ENCODE measurements at places on chromosomes 16 and 17.
A peak's percentile ranks its signal among the peaks of the same experiment; 100 is the strongest.

DNA sequence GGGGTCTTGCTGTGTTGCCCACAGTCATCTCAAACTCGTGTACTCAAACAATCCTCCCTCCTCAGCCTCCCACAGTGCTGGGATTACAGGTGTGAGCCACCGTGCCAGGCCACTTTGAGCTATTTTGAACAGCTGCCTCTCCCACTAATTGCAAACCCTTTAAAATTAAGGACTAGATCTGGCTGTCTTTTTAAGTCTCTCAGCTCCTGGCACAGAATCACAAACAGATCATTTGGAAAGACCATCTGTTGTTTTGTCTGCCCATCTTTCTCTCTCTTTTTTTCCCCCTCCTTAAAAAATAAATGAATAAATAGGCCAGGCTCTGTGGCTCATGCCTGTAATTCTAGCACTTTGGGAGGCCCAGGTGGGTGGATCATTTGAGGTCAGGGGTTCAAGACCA is 10.9 kb upstream of the STAT3 start:
- no peak for DNase-seq

DNA sequence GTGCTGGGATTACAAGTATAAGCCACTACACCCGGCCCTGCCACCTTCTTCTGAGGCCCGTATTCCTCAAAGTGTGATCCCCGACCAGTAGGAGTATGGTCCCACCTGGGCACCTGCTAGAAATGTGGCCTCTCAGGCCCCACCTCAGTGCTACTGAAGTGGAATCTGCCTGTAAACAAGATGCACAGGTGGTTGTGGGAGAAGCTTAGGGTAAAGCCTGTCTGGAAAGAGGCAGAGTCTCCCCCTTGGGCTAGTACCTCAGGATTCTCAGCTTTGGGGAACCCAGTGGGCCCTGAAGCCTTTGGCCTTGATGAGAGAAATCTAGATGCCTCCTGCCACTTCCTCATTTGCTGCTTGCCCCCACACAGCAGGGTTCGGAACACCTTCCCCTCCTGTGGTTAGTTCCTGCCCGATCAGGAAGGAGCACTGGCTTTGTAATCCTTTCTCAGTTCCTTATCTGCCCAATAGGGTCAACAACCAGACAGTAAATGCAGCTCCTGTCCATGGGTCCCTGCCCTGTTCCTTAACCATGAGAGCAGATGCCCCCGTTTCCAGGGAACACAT is 25.2 kb downstream of the TK2 start:
- DNase-seq, result no peak

DNA sequence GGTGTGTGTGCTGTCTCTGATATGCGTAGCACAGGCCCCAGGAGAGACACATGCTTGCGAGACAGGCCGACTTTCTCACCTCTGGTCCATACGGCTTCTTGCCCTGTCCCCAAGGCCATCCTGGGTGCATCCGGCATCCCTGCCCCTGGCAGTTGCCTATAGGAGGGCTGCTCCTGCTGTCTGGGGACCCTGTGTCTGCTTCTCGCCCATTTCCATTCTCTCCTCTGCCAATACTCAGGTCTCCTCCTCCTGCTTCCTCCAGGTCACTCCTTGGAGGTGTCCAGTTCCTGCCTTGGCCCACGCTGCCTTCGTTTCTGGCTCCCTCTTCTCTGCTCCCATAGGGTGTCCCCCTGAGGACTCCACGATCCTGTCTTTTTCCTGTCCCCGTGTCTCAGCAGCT is 89.0 kb downstream of the DNAH17 start:
- DNase-seq, result no peak

DNA sequence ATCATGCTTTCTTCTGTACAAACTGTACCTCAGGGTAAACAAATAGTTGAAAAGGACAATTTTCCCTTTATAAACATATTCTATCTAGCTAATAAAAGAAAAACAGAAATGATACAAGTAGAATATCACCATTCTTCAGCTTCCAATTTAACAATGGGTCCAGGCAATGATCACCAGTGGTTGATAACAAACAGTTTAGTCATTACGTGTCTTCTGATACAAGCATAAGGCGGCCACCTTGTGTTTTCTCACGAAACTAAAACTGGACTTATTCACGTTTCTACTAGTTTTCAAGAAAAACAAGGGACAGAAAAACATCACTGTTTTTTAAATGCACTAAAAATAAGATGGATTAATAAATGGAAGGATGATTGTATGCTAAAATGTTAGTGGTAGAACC is 58.3 kb downstream of the STH start:
- DNase-seq, result no peak

DNA sequence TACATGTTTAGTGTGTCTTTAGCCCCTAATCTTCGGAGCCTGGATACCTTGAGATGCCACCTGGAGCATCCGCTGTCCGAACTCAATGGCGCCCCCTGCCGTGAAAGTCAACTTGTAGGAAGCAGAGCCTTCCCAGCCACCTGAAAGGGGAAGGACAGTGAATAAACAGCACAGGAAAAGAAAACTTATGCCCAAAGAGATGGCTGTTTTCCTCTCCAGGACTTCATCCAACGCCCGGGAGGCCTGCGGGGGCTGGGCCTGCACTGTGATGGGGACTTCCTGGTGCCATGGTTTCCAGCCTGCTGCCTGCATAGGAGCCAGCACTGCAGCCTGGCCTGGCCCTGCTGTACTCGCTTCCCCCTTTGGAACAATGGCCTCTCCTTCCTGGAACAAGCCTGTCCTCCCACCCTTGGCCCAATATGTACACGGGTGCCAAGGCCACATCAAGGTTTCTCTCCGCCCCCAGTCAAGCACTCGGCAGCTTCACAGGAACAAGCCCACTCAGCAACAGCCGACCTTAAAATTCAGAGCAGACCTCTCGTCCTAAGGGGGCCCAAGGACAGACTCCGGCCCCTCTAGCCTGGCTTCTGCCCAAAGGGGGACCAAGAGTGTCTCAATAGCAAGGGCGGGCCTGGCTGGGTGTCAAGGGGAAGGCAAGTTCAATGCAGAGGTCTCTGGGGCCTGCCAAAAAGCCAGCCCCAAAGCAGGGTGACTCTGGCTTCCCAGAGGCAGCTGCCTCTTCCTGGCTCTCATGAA is 4.5 kb upstream of the UNC13D start:
- DNase-seq, result peak; percentile 87

GRCh38 chr16:4402439-4403132 is 13.8 kb downstream of the CORO7 start:
- peak; percentile 57 for DNase-seq

DNA sequence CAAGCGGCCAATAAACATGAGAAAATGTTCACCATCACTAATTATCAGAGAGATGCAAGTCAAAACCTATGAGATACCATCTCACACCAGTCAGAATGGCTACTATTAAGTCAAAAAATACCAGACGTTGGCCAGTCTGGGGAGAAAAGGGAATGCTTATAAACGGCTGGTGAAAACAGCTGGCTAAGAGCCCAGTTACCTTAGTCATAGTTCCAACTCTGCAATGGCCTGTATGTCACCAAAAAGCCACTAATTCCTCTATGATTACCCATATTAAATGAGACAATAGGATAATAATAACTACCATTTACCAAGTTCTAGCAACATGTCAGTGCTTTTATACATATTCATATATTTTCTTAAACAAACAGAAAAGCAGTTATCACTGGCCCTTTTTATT is 42.9 kb upstream of the CDRT4 start:
- no peak for DNase-seq

DNA sequence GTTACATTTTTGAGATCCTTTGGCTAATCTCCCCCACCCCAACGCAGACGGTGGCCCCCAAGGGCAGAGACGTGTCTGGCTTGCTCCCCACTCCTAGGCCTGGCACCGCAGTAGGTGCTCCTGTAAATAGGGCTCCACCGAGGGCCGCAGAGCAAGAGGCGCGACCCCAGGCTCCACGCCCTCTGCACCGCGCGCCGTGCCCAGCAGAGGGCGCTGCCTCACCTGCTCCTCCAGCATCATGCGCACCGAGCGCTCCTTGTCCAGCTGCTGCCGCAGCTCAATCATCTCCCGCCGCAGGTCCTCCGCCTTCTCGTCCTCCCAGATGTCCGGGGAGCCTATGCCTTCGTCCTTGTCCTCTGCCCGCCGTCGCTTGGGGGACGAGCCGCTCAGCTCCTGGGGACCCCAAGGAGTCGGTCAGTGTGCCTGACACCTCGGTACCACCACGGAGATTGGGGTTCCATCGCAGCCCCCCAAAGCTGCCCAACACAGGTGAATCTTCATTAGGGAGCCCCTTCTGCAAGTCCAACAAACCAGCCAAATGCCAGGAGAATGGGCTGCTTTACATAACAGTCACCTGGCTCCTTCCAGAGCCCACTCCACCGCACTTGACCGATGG is 11.2 kb downstream of the TFAP4 start:
- peak; percentile 11 for DNase-seq
